ENCODE measurements at places on chromosomes 3 and 15.

DNA sequence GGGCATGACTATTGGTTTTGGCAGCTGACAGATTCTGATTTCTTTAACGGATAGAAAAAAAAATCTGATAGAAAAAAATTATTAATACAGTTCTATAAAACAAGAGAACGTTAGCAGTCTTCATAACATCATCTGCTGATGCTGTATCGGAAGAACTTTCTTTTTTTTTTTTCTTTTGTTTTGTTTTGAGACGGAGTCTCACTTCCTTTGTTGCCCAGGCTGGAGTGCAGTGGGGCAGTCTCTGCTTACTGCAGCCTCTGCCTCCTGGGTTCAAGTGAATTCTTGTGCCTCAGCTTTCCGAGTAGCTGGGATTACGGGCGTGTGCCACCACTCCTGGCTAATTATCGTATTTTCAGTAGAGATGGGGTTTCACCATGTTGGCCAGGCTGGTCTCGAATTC lies 271.2 kb upstream of the DPPA4 start:
- no peak for DNase-seq

- no peak for DNase-seq
These were observed 301.3 kb downstream of the EDEM1 start for GRCh38 chr3:5488771-5489170.

- DNase-seq, result no peak
These were observed 348.4 kb upstream of the THBS1 start for GRCh38 chr15:39232512-39232911.

DNA sequence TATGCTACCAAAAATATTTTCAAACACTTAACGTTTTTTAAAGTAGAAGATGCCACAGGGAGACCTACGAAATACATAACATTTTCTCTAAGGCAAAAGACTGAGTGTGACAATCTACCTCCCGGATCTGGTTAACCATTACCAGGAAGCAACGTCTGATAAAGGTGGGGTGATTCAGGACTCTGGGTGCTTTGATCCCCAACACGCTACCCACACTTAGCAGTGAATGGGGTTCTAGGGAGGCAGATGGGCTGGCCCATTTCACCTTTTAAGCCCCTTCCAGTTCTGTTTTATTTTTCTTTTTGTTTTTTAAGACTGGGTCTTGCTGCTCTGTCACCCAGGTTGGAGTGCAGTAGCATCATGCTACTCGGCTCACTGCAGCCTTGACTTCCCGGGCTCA lies 39.5 kb downstream of the EIF4E3 start:
- DNase-seq, result no peak

- no peak for DNase-seq
These were observed 109.3 kb downstream of the GMPS start for GRCh38 chr3:155979746-155980145.

DNA sequence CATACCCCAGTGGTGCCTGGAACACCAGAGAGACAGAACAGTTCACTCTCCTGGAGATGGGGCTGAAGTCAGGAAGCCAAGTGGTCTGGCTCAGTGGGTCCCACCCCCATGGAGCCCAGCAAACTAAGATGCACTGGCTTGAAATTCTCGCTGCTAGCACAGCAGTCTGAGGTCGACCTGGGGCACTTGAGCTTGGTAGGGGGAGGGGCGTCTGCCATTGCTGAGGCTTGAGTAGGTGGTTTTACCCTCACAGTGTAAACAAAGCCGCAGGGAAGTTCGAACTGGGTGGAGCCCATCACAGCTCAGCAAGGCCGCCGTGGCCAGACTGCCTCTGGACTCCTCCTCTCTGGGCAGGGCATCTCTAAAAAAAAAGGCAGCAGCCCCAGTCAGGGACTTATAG lies 272.0 kb downstream of the KLF13 start:
- DNase-seq, result no peak

Data from stimulated activated CD4-positive, alpha-beta T cell treated with anti-CD3 and anti-CD28 coated beads, Interleukin-15, amount 100 ng/mL, for 1 hour (primary cell).